ENCODE measurements at places on chromosomes 16 and 17. TPM values are rescaled to one million over a fixed set of nuclear protein-coding genes. Genes with fewer than 3 reads are reported as not detected.
A peak's percentile ranks its signal among the peaks of the same experiment; 100 is the strongest.

The BCL6B gene
- total RNA-seq = not detected

GRCh38 chr16:10868596-10869469 is 8.2 kb upstream of the CIITA start:
- no peak overlapping the region for H3K27ac ChIP-seq
- no peaks in the 10 kb centered on the region for H3K27me3 ChIP-seq
- H3K4me3 ChIP-seq = no peak overlapping the region
- no peak for DNase-seq

The FNDC8 gene
- total RNA-seq = not detected

DNA sequence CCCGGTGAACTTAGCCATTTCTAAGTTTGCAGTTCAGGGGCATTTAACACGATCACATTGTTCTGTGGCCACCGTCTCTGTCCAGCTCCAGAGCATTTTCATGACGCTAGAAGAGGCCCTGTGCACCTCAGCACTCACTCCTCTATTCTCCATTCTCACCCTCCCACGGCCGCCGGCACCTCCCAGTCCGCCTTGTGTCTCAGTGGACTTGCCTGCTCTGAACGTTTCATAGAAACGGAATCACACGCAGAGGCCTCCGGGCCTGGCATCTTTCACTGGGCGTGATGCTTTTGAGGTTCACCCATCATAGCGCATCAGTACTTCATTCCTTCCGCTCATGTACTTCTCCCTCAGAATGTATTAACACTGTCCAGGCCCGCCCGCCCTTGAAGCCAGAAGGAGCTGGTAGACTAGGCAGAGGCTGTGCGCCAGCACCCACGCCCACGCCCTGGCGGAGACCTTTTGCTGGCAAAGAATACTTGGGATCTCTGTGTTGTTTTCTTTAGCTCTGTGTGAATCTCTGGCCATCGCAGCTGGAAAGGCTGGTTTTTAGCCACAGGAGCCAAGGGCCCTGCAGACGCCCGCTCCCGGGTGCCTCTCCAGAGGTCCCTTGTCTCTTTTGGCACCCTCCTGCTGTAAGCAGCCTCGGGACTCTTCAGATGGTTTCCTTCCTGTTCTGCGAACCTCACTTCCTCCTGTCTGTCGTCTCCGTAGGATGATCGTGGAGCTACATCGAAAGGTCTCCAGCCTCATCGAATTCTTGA is 23.4 kb upstream of the JPT2 start:
- peaks cover 44% of the 10 kb centered on the region for H3K36me3 ChIP-seq
- H3K27me3 ChIP-seq = no peaks in the 10 kb centered on the region
- H3K4me1 ChIP-seq = no peaks in the 10 kb centered on the region
- H3K4me3 ChIP-seq = no peak overlapping the region

DNA sequence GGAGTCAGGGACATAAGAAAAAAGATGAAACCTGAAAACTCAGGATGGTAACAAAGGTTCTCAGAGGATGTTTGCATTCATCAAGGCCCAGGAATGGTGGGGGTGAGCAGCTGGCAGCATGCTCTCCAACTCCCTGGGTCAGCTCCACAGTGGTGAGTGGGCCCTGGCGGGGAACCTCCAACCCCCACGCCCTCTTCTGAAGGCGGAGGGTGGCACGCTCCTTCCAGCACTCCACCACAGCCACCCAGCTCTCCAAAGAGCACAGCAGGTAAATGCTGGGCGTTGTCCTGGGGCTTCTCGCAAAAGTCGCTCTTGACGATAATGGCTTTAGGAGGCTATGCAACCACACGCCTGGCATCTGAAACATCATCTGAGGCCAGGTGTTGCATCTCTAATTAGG is 173.8 kb downstream of the C16orf78 start:
- no peak overlapping the region for H3K4me3 ChIP-seq
- H3K27me3 ChIP-seq = no peaks in the 10 kb centered on the region
- H3K4me1 ChIP-seq = no peaks in the 10 kb centered on the region
- DNase-seq = no peak

- DNase-seq = no peak
- H3K27me3 ChIP-seq = no peaks in the 10 kb centered on the region
- H3K36me3 ChIP-seq = no peaks in the 10 kb centered on the region
- H3K4me3 ChIP-seq = peak overlapping the region; percentile 22
- H3K27ac ChIP-seq = peak overlapping the region; percentile 20
Measured at GRCh38 chr16:68470461-68471150, 22.3 kb upstream of the SMPD3 start.

GRCh38 chr16:47726031-47726675 is 265.0 kb downstream of the PHKB start:
- H3K36me3 ChIP-seq = no peaks in the 10 kb centered on the region
- no peaks in the 10 kb centered on the region for H3K4me1 ChIP-seq
- no peak for DNase-seq
- H3K27me3 ChIP-seq = no peaks in the 10 kb centered on the region

Data from CD4-positive, alpha-beta memory T cell (primary cell).